Right lung (tissue), 10 donors: ENCODE measurements at places on chromosomes 3 and 15.

- DNase-seq: no peak
Measured at GRCh38 chr15:62509395-62509958, 344.4 kb upstream of the C2CD4B start.

GRCh38 chr3:23198801-23199200 is 4.3 kb upstream of the UBE2E2 start:
- DNase-seq: no peak

GRCh38 chr15:69590201-69590710 is 137.6 kb downstream of the RPLP1 start:
- no peak for DNase-seq

GRCh38 chr3:69699183-69699582 is 40.1 kb upstream of the MITF start:
- DNase-seq: no peak

DNA sequence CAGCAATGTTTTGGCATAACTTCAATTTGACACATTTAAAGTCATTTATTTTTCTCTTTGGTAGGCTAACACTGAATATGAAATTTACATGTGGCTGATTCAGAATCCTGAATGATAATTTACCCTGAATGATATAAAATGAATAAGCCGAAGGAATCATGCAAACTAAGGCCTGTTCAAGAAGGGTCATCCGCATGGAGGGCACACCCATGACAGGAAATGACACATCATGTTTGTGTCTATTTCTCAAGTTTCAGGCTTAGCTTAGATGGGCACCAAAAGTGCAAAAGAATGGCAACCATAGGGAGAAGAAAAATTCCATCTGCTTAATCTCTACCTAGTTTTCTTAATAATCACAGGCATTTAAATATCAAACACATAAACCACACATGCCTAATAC is 141.5 kb downstream of the DUT start:
- no peak for DNase-seq

- no peak for DNase-seq
Measured at GRCh38 chr3:73188707-73189106, 127.2 kb downstream of the EBLN2 start.
